SK-N-MC (cell line): ENCODE measurements at places on chromosomes 11 and 22.

DNA sequence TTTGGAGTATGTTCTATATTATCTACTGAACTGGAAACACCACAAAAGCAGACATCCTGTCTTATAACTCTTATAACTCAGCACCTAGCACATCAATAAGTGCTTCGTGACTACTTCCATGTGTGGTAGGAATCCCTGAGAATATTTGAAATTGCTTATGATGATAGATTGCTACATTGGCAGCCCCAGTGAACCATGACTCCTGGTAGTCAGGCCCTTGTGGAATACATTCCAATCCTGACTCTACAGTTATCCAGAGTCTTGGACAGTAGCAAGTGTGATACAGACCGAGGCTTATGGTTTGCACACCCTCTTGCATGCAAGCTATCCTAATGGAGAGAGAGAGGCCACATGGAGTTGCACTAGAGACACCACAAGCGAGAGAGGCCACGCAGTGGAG, 59.5 kb upstream of the PHF21A start:
- no peak for DNase-seq

DNA sequence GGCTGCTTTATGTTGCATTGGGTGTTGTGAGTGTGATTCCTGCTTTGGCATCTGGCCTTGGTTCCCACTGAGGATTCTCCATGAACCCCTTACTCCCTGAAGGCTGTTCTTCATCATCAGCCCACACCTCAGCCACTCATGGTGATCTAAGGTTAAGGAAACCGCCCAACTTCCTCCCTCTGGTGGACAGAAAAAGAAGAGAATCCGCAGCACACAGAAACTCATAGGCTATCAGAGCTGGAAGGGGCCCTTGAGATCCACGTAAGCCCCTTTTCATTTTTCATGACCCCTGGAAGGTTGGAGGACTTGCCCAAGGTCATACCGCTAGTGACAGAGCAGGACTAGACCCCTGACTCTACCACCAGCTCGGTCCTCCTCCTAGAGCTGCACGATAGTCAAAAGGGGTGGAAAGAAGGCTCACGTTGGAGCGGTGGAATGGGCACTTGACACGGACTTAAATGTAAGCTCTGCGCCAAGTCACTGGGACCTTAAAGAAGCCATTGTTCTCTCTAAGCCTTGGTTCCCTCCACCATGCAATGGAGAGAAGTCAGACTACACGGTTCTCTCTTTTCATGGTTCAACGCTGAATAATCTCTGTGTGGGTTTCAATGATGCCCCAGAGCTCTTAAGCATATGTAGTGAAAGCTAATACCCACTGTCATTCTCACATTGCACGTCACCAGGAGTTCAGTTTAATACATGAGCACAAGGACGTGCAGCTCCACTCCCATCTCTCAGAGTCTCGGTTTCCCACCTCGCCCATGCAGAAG, 83.6 kb upstream of the CRTAM start:
- no peak for DNase-seq

- no peak for DNase-seq
Measured at GRCh38 chr22:27487600-27488452, 313.7 kb downstream of the MN1 start.

- DNase-seq: no peak
Measured at GRCh38 chr11:60528934-60529333, 13.7 kb downstream of the MS4A13 start.

GRCh38 chr11:3879967-3880542, 24.6 kb downstream of the STIM1 start:
- no peak for DNase-seq

- DNase-seq: no peak
Measured at GRCh38 chr22:48802576-48802975, 1025.1 kb downstream of the BRD1 start.

DNA sequence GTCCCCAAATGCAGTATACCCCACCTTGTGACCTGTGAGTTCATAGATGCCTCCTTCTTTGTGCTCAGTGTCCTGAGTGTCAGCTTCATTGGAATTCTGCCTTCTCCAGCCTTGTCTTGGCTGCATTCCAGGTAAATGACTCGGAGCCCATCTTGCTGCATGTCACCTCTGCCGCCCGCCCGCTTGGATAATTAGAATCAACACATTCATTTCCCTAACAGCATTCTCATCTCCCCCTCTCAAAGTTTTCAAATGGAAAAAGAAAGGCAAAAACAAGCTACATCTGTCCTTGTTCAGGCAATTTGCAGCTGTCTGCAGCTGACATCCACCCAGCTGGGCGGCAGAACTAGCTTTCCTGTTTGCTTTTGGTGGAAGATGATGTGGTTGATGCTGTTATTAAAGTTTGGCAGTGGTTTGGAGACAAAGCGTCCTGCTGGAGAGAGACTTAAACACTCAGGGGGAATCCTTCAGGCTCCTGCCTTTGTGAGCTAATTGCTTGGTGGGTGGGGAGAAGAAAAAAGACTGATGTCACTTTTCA, 198.8 kb upstream of the SEZ6L start:
- no peak for DNase-seq

- DNase-seq: no peak
Measured at GRCh38 chr11:11389238-11389637, 36.2 kb upstream of the CSNK2A3 start.

- DNase-seq: no peak
Measured at GRCh38 chr11:43631732-43632131, 48.8 kb upstream of the HSD17B12 start.

GRCh38 chr11:125001849-125002248, 47.8 kb downstream of the CCDC15 start:
- DNase-seq: no peak

GRCh38 chr11:57426439-57426928, 437 bp downstream of the SLC43A3 start:
- DNase-seq: no peak

GRCh38 chr11:22459048-22459447, 120.9 kb downstream of the SLC17A6 start:
- DNase-seq: no peak

DNA sequence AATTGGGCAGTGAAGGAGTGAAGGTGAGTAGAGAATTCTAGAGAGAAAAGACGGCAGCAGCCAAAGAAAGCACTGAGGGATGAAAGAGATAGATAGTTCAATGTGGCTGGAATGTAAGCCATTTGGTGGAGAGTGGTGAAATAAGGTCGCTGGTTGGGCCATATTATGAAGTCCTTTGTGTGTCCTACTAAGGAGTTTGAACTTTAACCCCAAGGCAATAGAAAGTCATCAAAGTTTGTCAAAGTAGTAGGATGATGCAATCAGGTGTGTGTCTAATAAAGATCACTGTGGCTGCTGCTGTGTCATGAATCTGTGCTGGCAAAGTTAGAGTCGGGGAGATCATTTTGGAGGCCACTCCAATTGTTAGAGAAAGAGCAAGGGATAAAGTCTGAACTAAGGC, 18.7 kb downstream of the RNF121 start:
- no peak for DNase-seq

GRCh38 chr11:82117362-82117761, 616.3 kb downstream of the FAM181B start:
- DNase-seq: no peak

GRCh38 chr11:29343465-29344333, 673.1 kb downstream of the KCNA4 start:
- no peak for DNase-seq

DNA sequence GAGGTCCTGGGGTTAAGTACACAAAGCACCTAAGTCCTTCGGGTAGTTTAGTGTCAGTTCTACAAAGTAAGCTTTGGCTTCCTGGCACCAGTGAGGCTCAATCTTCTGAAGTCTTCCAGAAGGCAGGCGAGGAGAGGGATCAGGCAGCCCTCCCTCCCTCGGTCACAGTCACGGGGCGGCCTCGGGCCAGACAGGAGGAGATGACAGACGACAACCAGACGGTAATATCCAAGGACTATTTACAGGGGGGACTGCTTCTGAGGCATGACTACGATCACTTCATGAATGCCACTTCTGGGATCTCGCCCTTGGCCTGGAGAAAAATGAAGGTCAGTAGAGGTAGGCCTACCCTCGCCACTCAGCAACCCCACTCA, 383 bp upstream of the TMEM223 start:
- DNase-seq: no peak

GRCh38 chr11:82992223-82992622, 79.5 kb downstream of the RAB30 start:
- DNase-seq: no peak

DNA sequence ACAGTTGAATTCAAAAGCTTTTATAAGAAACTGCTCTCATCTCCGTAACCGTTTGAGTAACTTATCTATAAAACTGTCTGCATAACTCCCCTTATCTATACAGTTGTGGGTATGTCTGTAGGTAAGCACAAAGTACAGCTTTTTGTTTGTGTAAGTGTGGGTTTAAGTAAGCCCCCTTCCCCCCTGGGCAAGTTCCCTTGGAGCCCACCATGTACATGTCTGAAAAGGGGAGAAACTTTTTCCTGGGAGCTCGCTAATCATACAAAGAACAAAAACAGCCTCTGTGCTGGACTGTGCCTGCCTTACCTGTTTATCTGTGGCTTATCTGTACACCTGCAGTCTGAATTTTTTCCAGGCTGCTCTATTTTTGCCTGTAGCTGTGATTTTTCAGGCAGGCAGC, 36.3 kb upstream of the TMEM45B start:
- DNase-seq: no peak

- DNase-seq: no peak
Measured at GRCh38 chr22:19896665-19897355, 42.1 kb upstream of the GNB1L start.

DNA sequence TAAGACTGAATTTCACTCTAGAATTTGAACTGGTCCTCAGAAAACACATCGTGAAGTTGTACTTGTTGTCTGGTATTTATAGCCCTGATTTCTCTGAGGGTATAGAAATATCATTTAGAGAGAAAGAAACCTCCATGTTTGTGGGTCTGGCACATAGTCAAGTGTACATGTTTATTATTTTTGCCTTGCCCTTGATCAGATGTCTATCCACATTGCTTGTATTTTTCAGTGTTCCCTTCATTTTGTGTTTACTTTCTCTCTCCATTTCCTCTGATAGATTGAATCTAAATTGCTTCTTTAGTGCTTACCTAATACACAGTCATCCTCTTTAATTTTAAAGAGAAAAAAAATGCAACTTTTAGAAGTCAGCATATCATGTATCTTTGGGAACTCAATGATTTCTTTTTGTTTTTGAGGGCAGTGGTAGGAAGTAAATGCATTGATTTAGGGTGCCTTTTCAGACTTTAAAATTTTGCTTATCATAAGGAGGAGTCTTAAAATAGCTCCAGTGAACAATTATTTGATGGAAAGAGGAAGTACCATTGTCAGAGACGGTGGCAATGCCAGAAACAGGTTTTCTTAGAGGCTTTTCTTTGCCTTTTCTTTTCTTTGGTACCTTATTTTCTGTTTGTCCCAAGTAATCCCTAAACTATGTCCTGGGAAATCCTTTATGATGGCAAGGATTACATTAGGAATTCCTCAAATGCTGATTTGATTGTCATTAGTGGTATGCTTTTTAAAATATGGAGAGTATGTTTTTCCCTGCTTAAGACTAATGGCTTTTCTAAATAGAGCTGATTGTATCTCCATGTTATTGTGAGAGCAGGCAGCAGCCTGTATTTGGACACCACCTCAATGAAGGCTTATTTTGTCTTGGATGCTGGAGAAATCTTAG, 29.8 kb upstream of the TECTA start:
- no peak for DNase-seq

DNA sequence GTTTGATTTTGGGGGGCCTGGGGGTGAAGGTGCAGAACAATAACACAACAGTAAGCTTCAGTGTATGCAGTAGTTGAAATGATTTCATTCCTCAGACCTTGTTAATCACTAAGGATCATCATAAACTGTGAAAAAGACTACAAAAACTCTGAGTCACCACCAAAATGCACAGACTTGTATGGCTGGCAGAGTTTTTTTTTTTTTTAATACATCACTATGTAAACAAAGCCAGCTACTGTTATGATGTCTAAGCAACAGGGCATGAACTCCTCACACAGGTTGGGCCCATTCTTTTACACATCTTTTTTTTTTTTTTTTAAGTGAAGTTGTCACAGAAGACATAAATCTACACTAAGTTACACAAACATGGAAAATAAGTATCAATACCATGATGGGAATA, 311.9 kb downstream of the GUCY1A2 start:
- DNase-seq: no peak

DNA sequence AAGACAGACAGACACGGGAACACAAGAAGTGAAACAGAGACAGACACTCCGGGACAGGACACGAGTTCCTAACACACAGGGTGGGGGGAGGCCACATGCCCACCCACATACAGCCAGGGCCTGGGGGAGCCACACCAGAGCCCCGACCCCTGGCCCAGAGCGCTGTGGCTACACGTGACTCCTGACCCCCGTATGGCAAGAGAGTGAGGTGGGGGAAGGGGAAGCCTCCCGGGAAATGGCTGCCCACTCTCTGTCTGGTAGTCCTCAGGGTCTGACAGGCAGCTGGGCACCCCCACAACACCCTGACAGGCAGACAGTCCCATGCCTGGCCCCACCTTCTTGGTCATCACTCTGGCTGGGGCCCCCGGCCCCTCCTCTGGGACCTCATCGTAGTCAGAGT, 38.6 kb upstream of the PDE2A start:
- DNase-seq: no peak

DNA sequence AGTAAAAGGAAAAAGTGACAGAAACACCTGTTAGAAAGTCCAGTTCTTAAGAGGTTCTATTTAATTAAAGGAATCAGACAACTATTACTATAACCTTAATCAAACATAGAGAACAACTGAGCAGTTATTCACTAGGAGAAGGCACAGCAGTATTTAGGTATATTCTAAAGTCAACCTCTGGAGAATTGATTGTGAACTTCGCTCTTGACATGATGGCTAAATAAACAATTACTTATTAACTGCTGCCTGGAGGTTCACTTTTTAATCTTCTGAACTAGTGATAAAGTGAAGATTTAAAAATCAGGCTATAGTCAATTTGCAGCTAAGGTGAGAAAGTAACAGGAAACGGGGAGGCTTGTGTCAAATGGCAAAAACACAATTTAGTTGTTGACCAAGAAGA, 557.3 kb downstream of the FAM181B start:
- no peak for DNase-seq

GRCh38 chr11:33866936-33867335, 24.9 kb downstream of the LMO2 start:
- DNase-seq: no peak

DNA sequence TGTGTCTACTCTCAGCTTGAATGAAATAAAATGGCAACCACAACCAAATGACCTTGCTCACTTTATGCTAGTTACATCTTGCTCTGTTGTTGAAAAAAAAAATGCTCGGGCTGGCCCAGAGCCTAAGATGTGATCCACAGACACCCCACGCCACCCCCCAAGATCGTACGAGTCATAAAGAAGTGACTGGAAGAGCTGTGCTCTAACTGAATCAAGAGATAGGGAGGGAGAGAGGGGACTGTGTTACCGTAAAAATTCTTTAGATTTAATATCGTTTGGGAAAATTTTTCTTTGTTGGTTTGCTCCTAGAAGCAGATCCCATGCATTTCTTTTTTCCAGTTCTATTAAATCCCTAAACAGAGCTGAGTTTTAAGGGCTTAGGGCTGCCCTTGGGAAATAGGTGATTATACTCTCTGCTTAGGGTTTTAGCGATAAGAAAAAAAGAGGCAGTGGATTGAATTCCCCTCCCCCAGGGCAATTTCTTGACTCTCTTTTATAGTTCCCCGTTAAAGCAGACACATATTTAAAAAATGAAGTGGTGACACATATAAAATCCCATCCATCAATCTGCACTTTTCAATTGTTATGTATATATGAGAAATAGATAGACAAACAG, 14.5 kb downstream of the MAML2 start:
- no peak for DNase-seq

GRCh38 chr22:46085828-46086576, 64.3 kb upstream of the PPARA start:
- DNase-seq: no peak
